NCI-H510A treated with DMSO at 0.1 percent for 48 hours (cell line): ENCODE measurements at places on chromosomes 1 and 21.

DNA sequence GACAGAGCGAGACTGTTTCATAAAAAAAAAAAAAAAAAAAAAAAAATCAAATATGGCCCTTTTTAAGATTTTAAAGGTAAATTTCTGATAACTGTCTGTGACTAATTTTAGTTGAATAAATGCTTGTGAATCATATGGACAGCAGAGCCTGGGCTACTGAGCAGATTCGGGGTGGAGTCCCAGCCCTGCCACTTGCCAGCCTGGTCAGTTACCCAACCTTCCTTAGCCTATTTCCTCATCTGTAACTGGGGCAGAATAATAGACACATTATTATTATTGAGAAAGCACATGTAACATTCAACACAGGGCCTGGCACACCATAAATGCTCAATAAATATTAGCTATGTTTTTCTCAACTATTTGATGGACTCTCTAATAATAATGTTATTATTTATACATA is 11.2 kb upstream of the H3-3A start:
- DNase-seq: no peak

- DNase-seq: peak; percentile 65
Measured at GRCh38 chr1:82472489-82473131, 671.9 kb downstream of the ADGRL2 start.

GRCh38 chr21:36882776-36883175 is 83.7 kb downstream of the HLCS start:
- DNase-seq: no peak

- DNase-seq: no peak
Measured at GRCh38 chr1:160560045-160560705, 19.1 kb downstream of the CD84 start.

GRCh38 chr1:170445096-170445495 is 86.9 kb upstream of the GORAB start:
- no peak for DNase-seq

- DNase-seq: no peak
Measured at GRCh38 chr1:218664385-218665170, 319.4 kb downstream of the TGFB2 start.

GRCh38 chr1:38133756-38134155 is 87.2 kb upstream of the POU3F1 start:
- DNase-seq: no peak

- no peak for DNase-seq
Measured at GRCh38 chr1:182720463-182720862, 36.1 kb upstream of the RGS8 start.

- DNase-seq: no peak
Measured at GRCh38 chr1:192266645-192267044, 50.1 kb upstream of the RGS21 start.

GRCh38 chr1:221161571-221162041 is 282.4 kb downstream of the HLX start:
- no peak for DNase-seq

DNA sequence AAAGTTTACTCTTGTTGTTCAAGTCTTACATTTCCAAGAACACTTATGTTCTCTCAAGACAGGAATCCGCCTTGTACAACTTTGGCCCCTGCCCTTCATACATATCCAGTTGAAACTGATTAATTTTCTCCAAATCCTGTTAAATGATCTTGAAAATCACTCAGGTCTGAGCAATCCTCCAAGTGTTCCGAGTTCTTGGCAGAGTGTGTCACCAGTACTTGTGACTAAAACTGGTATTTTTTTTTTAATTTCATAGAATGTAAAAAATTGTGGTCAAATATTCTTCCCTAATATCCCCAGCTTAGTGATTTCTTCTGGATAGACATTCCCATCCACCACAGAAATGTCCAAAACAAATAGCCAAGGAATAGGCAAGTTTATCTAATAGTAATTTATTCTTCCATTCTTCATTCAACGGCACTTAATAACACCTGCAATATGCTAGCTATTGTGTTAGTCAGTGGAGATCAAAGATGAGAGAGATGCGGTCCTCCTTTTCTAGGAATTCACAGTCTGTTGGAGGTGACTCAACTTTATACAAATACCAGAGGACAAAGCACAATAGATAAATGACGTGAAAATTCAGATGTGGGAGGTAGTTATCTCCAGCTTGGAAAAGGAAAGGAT is 71.4 kb downstream of the DIRAS3 start:
- no peak for DNase-seq

DNA sequence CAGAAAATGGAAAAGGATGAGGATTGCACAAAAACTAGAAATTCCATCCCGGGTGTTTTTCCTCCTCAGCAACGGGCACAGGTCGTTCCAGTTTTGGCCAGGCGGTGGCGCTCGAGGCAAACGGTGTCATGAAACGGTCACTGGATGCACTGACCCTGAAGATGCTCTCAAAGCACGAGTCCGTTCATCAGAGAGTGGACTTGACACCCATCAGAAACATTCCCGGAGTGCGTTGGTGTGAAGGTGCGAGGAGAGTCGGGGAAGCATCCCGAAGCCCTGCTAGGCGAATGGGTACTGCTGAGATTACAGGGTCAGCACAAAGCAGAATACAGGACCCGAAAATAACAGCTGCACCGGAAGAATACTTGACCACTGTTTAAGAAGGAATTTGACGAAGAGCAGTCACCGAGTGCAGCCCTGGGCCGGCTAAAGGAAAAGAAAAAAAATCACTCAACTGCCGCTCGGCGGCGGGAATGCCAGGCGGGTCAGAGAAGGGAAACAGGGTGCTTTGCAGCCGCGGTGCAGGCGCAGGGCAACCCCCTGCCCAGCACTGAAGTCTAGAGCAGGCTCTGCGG is 71.7 kb upstream of the ETS2 start:
- DNase-seq: peak; percentile 85

GRCh38 chr1:234927312-234927970 is 201.2 kb downstream of the TOMM20 start:
- DNase-seq: no peak

GRCh38 chr1:245201827-245202226 is 47.0 kb downstream of the KIF26B start:
- no peak for DNase-seq

- no peak for DNase-seq
Measured at GRCh38 chr1:226349801-226350518, 41.0 kb upstream of the LIN9 start.

DNA sequence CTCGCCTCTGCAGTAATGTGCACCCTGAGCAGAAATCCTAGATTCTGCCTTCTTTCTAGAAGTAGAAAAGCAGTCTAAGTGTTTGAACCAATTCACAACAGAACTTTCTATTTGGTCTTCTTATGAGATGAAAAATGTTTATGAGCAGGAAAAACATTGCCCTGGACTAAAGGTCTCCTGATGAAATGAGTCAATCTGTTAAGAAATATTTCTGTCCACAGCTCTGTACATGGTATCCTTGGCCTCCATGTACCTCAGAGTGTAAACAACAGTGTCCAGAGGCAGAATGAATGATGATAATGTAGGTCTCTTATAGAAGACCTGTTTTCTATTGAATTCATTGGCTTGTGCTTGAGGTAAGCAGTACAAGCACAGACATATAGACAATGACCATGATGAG is 6.2 kb upstream of the APCS start:
- no peak for DNase-seq

- no peak for DNase-seq
Measured at GRCh38 chr21:34031835-34032370, 41.5 kb upstream of the MRPS6 start.

- DNase-seq: peak; percentile 72
Measured at GRCh38 chr1:67005068-67005467, 48.9 kb downstream of the SLC35D1 start.

DNA sequence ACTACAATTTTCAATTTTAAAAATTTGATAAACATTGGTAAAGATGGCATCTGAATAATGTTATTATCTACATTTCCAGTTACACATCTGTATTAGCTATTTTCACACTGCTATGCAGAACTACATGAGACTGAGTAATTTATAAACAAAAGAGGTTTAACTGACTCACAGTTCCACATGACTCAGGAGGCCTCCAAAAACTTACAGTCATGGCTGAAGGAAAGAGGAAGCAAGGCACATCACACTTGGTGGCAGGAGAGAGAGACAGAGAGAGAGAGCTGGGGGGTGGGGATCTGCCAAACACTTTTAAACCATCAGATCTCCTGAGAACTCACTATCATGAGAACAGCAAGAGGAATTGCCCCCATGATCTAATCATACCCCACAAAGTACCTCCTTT is 850.0 kb downstream of the LTN1 start:
- no peak for DNase-seq

DNA sequence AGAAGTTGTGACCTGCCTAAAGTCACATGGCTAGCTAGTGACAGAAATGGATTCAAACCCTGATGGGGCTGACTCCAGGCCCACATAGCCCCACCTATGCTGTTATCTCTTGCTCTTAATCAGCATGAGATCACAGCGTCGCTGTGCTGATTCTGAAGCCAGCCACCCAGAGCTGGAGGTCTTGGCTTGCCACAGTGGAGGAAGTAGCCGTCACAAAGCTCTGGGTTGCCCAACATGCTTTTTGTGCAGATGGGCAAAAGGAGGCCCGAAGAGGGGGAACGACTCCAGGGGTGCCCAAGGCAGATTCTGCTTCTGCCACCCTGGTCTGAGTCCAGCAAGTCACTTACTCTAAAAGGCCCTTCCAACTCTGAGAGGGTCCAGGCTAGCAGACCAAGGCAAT is 14.7 kb upstream of the MFSD2A start:
- DNase-seq: no peak

DNA sequence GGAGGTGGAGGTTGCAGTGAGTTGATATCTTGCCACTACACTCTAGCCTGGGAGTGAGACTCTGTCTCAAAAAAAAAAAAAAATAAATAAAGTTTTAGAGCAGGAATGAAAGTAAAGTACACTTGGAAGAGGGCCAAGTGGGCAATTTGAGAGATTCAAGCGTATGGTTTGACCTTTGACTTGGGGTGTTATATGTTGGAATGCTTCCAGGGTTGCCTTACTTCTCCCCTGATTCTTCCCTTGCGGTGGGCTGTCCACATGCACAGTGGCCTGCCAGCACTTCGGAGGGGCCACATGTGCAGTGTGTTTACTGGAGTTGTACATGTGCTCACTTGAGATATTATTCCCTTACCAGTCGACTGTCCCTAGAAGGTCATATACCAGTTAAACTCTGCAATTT is 295.5 kb upstream of the PROX1 start:
- no peak for DNase-seq

- DNase-seq: no peak
Measured at GRCh38 chr1:196399713-196400112, 208.5 kb downstream of the KCNT2 start.

- DNase-seq: peak; percentile 37
Measured at GRCh38 chr1:215146240-215146975, 63.9 kb downstream of the KCNK2 start.

DNA sequence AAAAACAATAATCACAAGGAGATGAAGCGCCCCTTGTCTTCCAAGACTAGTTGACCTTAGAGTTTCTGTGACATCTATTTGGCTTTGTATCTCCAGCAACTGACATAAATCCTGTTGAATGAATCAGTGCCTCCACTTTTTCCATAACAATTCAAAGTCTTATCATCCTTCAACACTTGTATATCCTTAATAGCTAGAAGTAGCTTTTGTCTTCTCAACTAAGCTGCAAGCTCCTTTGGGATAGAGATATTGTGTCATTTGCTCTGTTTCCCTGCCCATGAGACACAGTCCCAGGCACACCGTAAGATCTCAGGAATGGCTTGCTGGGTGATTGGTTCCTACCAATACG is 5.7 kb downstream of the PIGR start:
- DNase-seq: no peak
